Right cardiac atrium (tissue), 5 donors: ENCODE measurements at places on chromosomes 5 and 9.

GRCh38 chr9:9790216-9790872 is 822.5 kb downstream of the PTPRD start:
- DNase-seq, result no peak

- DNase-seq, result no peak
Observed at GRCh38 chr9:85001925-85002324, 332.4 kb downstream of the NTRK2 start.

GRCh38 chr9:35000535-35001284 is 11.2 kb downstream of the DNAJB5 start:
- no peak for DNase-seq

GRCh38 chr5:96572864-96573512 is 89.2 kb upstream of the CAST start:
- no peak for DNase-seq

DNA sequence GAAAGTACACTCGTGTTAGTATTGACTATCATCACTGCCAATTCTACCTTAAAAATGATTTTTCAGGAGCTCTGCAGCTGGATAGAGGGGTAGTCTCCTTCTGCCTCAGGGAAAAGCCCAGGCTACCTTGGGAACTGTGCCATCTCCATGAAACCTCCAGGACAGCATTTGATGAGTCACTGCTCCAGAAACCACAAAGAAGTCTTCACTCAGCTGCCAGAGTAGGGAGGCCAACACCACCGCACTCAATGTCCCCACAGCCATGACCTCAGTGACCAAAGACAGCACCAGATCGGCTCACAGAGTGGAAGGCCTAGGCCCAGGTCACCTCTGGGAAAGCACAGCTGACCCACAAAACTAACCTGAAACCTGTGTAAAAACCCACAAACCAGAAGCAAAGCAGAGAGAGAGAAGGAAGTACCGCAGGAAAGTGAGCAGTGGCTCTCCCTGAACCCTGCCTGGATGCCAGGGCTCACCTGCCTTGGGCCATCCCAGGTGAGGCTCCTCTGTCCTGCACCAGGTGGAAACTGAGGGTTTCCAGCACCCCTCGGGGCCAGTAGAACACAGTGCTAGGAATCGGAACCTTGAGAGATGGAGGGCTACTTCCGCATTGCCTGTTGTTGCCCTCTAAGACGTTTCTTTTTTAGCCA is 30.0 kb downstream of the S1PR3 start:
- peak; percentile 66 for DNase-seq

- DNase-seq, result no peak
Observed at GRCh38 chr9:87520172-87520683, 22.6 kb downstream of the DAPK1 start.

DNA sequence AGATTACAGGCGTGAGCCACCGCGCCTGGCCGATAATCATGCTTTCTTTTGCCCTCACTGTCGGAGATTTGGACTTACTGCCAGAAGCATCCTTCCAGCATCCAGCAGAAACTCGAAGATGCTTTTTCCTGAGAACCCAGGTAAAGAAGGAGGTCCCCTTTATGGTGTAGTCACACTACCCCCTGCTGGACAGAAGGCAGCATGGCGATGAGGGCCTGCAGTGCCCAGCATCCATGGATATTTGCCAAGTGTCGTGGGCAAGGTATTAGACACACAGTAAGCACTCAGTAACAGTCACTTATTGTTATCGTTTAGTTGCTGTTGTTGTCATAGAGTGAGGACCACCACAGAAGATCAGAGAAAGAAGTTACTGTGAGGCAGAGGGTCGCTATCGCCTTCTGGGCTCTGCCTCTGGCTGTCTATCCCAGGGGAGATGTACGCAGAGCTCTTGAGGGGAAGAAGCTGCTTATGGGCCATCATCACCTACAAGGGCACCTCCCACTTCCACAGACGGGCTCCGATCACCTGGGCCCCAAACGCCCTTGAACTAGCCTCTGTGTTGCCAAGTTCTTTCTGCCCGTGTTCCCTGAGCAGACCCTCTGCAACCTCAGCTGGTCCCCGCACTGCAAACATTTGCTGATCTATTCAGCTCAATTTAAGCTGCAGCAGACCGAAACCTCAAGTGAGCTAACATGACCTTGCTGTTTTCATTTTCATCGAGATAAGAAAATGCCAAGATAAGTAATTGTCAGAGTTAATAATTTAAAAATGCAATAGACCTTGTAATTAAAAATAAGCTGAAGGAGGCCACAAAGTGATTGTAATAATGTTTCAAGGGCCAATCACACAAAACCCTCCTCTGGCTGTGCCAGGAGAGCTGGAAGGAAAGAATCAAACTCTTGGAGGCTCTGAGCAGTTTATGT is 23.9 kb downstream of the C5orf15 start:
- no peak for DNase-seq

GRCh38 chr5:179223528-179223927 is 121.7 kb downstream of the ADAMTS2 start:
- DNase-seq, result no peak

DNA sequence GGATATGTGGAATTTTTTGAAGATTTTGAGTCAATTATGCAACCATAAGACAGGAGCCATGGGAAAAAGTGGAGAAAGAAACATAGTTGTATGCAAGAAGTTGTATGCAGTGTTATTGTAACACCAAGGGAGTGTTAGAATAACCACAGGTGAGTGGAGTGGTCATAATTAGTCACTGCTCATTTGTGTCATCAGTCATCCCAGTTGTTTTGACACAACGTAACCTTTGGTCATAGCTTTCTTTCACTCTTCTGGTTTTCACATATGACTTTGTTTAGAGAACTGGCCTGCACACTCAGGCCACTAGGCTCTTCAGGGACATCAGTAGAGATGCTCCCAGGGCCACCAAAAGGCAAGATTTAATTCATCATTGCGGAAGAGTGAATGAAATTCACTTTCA is 158.7 kb upstream of the HMHB1 start:
- DNase-seq, result no peak

DNA sequence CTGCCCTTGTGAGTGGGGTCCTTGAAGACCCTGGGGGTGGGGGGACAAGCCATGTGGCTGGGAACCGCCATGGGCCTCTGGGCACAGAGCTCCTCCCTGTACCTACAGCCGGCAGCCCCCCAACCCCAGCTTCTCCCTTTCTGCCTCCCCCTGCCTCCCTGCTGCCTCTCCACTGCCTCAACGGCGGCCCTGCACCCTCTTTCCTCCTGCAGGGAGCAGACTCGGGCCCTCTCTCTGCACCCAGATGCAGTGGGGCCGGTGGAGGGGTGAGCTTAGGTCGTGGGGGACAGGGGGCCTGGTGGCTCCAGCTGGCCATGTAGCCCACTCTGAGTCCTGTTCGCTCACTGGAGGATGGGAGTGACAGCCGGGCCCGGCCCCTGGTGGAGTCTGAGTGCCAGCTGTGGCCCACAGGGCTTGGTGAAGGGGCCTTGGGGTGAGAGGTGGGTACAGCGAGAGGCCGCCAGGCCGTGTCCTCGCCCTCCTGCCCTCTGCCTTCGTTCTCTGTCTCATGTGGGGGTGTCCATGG is 139.3 kb upstream of the COL5A1 start:
- DNase-seq, result peak; percentile 56

GRCh38 chr9:121750715-121751623 is 99.5 kb downstream of the DAB2IP start:
- DNase-seq, result peak; percentile 58

DNA sequence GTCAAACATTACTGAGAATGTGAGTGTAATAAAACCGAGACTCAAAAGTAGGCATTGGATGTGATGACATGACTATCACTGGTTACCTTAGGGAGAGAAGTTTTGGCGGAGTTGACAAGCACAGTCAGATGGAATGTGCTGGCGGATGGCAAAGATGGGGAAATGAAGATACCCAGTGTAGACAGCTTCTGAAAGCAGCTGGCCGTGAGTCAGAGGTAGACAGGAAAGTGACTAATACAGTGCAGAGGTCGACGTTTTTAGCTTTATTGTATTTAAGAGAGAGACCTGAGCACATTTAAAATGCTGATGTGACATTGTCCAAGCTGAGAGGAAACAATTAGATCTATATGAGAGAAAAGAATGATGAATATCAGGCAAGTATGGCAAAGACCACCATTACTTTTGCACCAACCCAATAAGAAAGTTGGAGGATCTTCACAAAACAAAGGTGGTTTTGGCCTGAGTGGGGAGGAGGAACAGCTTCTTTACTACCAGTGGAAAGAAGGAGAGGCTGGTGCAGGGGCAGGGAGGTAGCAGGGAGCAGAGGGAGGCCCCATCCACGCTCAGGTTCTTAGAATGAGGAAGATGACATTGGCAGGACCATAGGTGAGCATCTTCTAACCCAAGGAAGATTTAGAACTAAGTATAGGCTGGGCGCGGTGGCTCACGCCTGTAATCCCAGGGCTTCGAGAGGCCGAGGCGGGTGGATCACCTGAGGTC is 36.7 kb upstream of the KCNIP1 start:
- DNase-seq, result no peak

GRCh38 chr5:80481019-80481893 is 6.6 kb upstream of the FAM151B start:
- DNase-seq, result no peak

- DNase-seq, result peak; percentile 66
Observed at GRCh38 chr5:137186759-137187461, 312.2 kb downstream of the SPOCK1 start.

- no peak for DNase-seq
Observed at GRCh38 chr9:1442105-1442504, 391.9 kb downstream of the DMRT2 start.

DNA sequence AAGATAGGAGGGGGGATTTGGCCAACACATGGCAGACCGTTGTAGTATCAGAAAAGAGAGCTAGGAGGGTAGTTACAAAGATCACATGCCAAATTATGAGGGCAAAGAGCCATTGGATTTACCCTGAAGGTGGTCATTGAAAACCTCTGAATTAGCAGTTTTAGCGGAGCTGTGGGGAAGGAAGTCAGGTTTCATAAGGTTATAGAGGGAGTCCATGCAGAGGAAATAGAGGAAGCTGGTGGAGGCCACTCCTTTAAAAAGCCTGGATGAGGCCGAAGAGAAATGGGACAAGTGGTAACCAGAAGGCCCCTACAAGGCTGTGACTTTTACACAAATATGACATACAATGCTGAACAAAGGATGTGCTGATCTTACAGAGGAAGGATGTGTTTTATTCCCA is 13.2 kb downstream of the DOCK8 start:
- DNase-seq, result no peak

- DNase-seq, result no peak
Observed at GRCh38 chr9:89669361-89669842, 64.6 kb downstream of the GADD45G start.

GRCh38 chr5:53777864-53778618 is 217.6 kb downstream of the NDUFS4 start:
- no peak for DNase-seq

GRCh38 chr9:13915591-13916301 is 398.2 kb downstream of the NFIB start:
- no peak for DNase-seq

DNA sequence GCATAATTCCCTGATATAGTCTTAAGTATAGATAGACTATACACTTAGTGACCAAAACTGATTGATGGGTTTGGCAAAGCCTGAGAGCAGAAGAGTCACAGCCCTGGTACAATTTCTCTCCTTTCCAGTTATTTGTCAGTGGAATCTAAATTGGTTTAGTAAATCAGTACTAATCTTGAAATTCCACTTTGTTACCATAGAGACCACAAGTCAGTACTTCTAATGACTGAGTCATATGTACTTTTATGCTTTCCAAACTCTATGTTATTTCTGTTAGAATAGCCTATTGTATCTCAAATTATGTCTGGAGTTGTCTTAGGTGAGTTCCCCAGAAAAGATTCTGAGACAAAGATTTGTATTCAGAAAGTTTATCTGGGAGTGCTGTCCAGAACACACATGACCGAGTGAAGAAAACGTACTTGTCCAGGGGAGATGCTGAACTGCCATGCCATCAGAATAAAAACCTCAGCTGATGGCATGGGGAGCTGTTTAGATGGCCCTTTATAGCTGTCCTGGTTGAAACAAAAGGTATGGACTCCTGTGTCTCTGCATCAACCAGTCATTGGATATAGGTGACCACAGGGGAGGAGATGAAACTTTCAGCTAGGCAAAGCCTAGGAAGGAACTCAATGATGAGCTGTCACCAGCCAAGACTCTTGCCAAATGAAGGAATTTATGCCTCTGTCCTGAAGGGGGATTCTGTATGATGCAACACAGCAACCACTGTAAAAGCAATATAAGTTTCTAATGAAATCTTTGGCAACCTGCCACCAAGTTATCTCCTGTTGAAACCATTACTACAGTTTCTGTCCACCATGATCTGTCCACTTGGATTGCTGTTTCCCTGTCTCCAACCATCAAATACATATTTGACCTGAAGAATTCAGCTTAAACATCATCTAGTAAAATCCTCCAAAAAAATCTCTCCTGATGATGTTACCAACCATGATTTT is 18.0 kb upstream of the SMC2 start:
- DNase-seq, result no peak

DNA sequence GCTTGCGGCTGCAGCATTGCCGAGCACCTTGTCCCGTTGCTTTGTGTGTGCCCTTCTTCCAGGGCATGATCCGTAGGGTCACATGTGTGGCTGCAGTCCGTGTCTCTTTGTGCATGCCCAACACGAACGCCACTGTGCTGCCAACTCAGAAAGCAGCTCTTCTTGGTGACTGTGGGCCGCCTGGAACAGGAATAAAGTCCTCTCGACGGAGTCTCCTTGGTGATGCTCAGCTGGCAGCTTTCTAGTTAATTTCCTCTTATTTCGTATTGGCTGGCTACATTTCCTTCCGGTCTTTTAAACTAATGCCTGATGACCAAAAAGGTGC is 5.8 kb downstream of the EXOC3 start:
- no peak for DNase-seq

- no peak for DNase-seq
Observed at GRCh38 chr9:112783551-112783954, 33.0 kb downstream of the SNX30 start.

DNA sequence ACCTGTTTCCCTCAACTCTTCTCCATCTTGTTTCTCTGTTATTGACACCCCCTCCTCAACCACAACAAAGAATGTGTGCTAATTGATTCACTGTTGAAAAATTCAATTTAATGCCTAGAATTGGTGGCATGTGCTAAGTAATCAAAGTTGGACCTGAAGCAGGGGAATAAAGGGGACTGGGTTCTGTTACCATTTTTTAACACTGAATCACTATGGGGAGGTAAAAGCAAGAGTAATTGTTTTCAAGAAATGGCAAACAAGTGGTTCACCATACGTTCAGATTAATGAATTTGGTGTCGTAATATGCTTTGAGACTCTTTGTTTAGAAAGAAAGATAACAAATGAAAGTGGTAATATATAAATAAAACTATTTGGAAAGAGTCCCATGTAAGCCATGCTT is 17.0 kb upstream of the SSBP2 start:
- DNase-seq, result no peak

DNA sequence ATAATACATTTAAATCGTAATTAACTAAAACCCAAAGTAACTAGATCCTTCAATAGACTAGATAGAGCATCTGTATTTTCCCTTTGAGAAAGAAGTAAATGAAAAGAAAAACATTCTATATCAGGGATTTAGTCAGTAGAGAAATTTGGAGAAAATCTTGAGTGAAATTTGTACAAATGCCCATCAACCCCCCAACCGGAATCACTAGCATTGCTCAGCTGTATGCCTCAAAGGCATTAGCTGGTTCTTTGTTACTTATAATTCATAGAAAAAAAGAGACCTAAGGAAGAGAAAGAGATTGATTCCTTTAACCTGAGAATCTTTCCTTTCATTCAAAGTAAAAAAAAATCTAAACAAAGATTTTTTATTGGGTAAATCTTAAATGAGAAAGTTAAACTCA is 659 bp downstream of the OMD start:
- DNase-seq, result no peak

GRCh38 chr9:104087894-104088293 is 6.2 kb upstream of the SMC2 start:
- no peak for DNase-seq

- no peak for DNase-seq
Observed at GRCh38 chr5:130331332-130331731, 427.1 kb downstream of the CHSY3 start.

GRCh38 chr5:123582550-123583285 is 70.7 kb downstream of the CSNK1G3 start:
- no peak for DNase-seq
